ENCODE measurements at places on chromosomes 7 and 10.

GRCh38 chr10:75070476-75070875, 41.0 kb upstream of the SAMD8 start:
- no peak for DNase-seq

GRCh38 chr10:45461034-45461433, 87.0 kb downstream of the ALOX5 start:
- DNase-seq: no peak

GRCh38 chr10:128735996-128736395, 609.8 kb upstream of the MKI67 start:
- no peak for DNase-seq

- no peak for DNase-seq
These were observed 27.1 kb downstream of the MDH2 start for GRCh38 chr7:76074972-76075370.

DNA sequence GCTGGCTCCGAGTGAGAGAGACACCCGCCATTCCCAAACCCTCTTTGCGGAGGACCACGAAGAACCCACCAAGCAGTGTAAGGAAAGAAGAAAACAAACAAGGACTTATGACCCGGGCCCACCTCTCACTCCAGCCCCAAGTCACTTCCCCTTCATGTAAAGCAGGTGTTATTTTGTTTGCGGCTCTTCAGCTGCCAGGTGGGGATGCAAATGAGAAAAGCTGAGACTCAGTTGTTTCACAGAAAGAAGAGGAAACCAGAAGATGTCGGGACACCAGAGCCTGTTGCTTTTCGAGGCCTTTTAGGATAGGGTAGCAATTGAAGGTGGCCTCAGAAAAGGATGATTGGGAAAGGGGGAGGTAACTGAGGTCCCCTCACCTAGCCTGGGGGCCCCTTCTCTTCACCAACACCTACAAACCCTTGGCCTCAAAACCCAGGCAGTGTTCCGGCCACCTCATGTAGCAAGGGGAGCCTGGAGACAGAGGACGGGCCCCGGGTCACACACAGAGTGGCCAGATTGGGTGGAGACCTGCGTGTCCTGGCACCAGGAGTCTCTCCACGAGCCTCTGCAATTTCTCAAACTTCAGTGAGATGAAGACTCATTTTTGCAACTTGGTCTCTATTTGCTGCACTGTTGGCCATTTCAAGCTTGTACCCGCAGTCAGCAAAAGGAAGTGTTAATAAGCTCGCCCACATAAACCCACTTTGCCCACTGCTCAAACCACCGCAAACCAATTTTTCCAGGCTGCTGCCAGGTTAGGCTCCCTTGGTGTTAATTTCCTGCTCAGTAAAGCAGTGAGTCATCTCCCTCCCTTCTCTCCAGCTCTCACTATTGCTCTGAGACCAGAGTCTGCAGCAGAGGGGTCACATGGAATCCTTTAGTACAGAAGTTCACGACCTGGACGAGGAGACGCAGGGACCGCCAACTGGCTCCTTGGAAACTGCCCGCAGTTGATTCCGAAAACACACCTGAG, 45.5 kb downstream of the AOC1 start:
- no peak for DNase-seq

DNA sequence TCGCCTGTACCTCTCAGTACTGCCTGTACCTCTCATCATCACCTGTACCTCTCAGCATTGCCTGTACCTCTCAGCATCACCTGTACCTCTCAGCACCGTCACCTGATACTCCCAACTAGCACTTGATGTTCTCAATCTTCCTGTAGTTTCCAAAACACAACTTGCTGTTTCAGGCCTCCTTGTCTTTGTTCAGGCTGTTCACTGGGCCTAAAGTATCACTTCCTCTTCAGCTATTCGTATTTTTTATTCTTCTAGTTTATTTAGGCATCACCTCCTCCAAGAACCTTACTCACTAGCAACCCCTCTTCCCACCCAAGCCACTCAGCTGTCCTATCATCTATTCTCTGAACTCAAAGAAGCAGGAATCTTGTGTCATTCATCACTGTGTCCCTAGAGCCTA, 24.1 kb downstream of the OR6B1 start:
- no peak for DNase-seq

- DNase-seq: peak; percentile 63
These were observed 5.8 kb upstream of the C1GALT1 start for GRCh38 chr7:7176406-7177043.

- no peak for DNase-seq
These were observed at the start of gene ADAMTS14 for GRCh38 chr10:70672165-70673042. TSS of gene ADAMTS14 (plus strand) at chr10:70672506. CDS start at chr10:70672803, 297 bp downstream.

- no peak for DNase-seq
These were observed 11.8 kb downstream of the AGK start for GRCh38 chr7:141562972-141563371.

DNA sequence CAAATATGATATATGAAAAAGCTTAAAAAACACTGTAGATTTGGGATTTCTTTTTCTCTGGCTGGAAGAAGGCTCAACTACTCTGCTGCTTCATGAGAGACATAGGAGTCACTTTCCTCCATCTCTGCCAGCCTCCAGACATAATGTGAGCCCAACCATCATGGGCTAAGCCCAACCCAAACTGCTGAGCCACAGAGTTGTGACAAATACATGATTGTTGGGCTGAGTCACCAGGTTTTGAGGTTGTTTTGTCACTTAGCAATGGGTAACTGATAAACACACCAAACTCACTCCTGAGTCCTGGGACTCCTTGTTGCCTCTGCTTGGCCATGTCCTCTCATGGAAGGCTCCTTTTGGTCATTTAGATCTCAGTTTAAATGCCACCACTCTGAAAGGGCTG, 381.8 kb upstream of the FZD8 start:
- no peak for DNase-seq

- no peak for DNase-seq
These were observed 750.1 kb upstream of the SORCS1 start for GRCh38 chr10:107914450-107915214.

DNA sequence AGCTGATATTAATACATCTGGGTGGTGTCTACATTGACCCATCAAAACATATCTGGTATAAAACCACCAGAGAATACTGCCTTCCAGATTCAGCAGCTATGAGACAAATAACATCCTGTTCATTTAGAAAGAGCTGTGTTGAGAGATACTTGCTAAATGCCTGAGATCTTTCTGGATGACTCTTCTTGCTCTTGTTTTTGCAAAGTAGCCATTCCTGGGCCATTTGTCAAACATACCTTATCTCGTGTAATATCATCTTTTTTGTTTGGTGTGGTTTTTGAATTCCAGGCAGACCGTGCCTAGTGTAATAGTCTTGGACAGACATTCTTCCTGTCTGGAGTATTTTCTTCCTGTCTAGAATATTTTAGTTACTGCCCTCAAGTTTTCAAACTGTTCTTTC, 74.7 kb upstream of the PRR15 start:
- no peak for DNase-seq

GRCh38 chr7:31006857-31007256, 43.1 kb downstream of the GHRHR start:
- no peak for DNase-seq

DNA sequence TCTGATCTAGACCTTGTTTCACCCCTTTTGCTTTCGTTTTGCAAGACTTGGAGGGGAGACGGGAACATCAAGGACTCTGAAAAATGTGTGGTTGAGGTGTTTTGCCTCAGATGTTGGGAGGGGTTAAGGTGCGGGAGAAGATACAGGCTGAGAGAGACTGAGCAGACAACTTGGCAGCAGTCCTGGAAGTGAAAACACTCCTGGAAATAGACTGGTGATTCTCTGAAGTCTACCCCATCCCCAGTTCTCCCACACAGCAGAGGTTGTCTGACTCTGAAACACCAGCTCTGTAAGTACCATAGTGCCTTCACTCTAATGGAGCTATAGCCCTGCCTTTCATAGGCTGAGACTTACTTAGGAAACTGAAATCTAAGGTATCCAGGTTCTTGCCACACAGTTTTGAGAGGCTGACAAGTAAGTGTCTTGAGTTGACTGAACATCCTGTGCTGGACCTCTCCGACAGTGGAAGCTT, 152.5 kb downstream of the PPP1R9A start:
- DNase-seq: no peak

DNA sequence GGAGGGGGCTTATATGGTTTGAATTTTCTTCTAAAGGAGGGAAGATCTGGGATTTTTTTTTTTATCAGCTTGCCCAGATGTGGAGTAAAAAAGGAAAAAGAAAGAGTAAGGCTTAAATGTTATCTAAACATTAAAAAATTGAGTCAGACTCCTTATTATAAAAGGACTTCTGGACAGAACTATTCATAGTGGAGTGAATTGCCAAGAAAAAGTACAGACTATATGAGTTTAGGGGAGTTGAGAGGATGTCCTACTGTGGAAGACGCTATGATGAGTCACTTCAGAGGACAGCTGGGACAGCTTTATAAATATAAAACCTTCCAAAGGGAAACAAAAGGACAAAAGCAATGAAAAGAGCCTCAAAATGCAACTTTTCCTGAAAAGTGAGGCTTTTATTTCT, 73.0 kb downstream of the TFPI2 start:
- no peak for DNase-seq

DNA sequence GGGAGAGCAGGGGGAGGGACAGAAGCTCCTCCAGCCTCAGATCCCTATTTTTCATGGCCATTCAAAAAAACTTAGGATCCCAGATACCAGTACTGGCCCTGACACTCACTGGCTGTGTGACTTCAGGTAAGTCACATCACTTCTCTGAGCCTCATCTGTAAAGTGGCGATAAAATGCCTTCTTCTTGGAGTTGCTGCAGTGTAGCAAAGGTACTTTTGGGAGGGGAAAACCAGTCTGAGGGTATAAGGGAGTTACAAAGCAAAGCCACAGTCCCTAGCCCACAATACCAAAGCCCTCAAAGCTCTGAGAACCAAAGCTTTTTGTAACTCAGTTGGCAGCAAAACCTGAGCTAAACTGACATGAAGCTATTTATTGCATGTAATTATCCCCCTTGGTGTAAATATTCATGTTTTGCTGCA, 43.4 kb upstream of the COL13A1 start:
- DNase-seq: no peak

- no peak for DNase-seq
These were observed 97.5 kb upstream of the OIT3 start for GRCh38 chr10:72796042-72796441.

DNA sequence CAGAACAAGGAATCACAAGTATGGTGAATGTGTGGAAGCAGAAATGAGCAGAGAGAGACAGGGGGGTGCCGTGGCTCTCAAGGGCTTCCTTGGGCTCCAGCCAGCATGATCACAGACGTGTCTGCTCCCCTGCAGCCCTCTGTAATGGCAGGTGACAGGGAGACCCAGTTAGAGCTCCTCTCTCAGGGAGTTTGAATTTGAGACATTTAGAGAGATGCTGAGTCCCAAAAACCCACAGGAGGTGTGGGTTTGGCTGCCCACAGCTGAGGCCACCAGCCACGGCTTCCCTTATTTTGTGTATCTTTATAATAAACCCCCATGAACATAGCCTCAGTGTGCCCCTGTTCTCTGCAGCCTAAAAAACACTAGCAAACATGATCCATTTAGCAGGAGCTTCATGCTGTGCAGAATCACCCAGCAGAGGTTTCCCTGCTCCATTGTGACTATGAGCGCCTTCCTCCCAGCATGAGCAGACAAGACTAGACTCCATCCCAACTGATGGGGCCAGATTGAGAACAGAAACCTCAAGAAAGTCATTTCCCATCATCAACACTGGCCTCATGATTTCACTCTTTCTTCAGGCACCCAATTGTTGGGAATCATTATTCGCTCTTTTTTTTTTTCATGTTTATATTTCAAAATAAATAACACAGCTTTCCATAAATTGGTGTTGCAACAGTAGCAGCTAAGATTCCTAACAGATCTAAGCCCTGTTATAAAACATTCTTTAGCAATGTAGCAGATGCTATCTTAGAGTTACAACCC, 13.4 kb downstream of the NOD1 start:
- no peak for DNase-seq

DNA sequence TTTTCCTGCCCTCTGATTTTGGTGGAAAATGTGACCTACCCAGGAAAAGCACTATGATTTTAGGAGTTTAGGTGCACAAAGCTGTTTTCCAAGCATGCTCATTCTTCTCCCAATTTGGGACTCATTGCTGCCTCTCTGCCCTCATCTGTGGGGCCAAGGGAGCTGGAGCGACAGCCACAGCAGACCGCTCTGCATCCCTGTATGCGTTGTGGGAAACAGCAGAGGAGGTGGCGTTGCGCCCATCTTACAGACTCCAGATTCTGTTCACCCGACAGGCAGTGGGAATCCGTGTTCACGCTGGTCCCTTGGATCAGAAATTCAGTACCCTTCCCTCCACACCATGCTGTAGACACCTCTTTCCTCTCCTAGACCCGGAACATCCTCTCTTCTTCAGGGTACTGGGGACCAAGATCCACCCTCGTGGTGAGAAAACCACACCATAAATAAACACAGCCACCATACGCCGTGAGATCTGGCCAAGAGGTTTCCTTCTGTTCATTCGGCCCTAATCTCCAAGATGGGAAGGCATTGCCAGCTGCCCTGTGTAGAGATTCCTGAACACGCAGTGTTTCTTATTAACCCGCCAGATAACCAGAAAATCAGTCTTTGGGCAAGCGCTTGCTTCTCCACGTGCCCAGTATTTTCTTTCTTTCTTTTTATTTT, 87.9 kb downstream of the CUX1 start:
- DNase-seq: no peak

GRCh38 chr10:70529848-70530247, 51.3 kb downstream of the PALD1 start:
- no peak for DNase-seq

- DNase-seq: no peak
These were observed 221.7 kb downstream of the CDK14 start for GRCh38 chr7:90817846-90818245.

DNA sequence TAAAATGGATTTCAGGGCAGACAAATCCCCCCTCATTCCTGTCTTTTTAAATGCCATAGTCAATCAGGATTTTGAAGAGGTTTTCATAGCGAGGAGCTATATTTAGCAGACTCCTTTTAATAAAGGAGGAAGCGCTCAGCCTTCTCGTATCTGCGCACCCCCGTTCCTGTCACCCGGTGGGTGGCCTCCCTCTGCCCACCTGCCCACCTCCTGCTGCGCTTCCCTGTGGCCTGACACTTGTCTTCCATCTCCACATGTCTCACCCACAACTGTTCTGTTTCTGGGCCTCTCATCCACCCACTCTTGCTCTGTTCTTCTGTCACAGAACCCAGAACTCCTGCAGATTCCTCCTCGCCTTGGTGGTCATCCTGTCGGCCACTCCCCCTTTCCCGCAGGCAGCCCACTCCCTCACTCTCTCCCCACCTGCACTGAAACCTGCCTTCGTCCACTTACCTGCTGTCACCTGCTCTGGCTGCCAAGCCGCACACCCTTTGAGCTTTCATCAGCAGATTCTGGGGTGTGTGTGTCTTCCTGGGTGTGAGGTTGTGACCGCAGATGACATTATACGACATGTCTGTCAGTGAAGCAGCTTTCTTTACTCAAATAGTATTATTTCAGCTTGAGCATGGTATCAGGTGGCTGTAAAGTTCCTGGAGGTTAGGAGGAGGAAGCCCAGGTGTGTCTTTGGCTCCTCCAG, 163.5 kb upstream of the AGK start:
- DNase-seq: no peak

- no peak for DNase-seq
These were observed 67.3 kb downstream of the NHLRC2 start for GRCh38 chr10:113921561-113922370.

- DNase-seq: peak; percentile 57
These were observed 993 bp upstream of the SND1 start for GRCh38 chr7:127650847-127651555.
